ENCODE measurements at places on chromosomes 7 and 10.

DNA sequence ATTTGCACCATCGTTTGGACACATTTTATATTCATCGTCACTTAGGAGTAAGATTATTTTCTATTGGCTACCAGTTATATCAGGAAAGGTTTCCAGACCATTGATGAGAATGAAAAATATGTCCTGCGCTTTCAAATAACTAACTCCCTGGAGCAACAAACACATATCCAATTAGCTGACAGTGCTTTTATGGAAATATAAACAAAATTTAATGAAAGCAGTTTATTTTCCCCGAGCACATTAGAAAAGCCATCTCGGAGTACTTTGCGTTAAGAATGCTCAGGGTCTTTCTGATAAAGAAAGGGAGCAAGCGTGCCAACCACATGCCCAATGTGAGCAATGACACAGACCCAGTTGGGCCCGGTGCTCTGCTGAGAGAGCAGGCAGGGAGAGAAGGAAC is 85.1 kb upstream of the ZPBP start:
- DNase-seq, result no peak

DNA sequence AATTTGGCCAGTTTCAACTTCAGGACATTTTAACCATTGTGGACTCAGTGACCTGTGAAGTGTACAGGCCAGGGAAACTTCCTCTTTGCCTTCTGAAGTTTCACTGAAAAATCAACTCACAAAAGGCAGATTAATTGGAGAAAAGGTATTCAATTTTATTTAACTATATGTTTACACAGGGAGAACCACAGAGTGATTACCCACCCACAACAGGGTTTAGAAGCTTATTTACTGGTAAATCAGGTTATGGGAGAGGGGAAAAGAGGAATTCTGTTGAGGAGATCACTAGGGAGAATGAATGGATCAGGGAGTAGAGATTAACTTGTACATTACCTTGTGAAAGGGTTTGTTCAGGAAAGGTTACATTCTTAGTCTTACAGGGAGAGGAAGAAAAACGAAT is 1.7 kb upstream of the AKR1D1 start:
- DNase-seq, result no peak

DNA sequence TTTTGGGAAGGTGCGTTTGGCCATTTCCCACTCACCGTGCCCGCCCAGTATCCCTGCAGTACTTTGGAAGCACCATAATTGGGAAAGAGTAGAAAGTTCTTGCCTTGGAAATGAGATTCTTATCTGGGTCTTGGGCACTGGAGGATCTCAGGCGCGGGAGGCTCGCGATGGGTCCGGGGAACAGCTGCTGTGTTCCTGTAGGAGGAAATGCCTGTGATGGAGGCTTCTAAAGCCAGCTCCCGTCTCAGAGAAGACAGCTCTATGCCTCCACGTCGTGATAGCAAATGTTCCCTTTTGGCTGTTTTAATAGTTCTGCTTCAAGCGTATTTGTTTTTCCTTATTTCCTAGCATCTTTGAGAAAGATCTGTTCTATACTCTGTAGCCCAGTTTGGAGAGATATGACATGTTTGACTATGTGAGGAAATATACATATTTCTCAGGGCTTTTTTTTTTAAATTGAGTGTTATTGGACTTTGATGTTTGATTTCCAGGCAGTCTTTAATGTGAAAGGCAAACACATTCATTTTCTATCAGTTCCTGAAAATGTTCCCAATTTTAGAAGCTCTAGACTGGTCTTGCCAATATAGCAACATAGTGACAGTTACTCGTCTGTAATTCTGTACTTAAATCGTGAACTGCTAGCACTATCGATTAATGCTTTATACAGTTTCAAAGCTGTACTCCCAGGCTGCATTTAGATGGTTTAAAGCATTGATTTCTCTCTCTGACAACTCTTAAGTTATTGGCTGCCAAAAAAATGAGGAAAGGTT is 280.8 kb downstream of the DPP6 start:
- DNase-seq, result no peak

DNA sequence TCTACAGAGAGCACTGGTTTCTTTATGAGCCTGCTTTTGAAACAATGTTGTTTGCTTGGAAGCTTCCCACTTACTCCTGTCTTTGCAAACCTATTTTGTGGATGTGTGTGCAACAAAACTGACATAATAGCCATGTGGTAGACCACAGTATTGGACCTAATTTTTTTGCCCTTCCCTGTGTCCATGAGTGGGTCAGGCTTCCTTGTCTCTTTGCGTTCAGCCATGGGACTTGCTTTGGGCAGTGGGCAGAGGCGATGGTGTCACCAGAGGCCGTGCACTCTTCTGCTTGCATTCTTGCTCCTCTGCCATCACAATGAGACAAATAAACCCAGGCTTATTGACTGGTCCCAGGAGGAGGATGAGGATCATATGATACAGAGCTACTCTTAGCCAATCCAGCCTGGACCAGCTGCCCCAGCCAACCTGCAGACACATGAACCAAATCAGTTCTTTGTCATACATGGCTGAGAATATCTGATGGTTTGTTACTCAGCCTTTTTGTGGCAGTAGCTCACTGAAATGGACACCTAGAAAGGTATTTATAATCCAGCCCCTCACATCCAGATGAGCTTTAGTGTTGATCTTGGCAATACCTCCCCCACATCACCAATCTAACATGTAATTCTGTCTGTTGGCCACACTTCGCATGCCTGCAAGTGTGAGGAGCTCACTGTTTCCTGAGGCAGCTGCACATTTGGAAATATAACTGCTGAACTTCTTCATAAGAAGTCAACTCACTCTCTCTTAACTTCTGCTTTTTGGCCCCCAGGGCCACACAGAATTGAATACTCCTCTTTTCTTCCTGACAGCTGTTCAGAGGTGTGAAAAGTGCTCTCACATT is 427.8 kb upstream of the ZMIZ1 start:
- DNase-seq, result no peak

GRCh38 chr10:607545-608185 is 81.8 kb downstream of the DIP2C start:
- no peak for DNase-seq

DNA sequence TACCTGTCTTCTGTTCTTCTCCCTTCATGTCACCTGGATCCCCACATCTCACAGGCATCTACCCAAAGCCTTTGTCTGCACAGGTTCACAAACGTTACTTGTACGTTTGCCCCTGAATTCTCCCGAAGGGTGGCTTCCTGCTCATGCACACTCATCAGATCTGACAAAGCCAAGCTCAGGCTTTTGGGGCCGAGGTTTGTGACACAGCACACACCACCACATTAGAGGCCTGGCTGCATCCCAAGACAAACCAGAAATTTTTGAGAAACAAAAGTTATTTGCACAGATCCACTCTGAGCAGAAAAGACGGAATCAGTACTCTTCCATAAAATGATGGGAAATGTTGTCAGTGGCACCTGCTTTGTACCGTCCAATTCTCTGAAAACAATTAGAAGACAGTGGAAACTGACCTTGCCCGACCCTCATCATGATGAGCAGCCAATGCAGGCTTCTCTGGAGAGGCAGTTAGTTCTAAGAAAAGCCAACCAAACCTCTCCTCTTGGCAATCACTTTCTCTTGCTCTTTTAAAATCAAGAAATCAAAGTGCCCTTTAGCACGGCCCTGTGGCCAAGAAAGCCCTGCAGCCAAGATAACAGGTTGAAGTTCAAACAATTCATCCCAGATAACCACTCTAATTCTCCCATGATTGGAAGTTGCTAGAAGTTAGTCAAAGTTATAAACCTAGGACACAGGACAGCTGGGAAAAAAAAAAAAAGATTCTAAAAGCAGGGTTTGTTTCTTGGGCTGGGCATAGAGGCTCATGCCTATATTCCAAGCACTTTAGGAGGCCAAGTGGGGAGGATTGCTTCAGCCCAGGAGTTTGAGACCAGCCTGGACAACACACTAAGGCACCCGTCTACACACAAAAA is 13.6 kb upstream of the SVIL start:
- DNase-seq, result no peak

- no peak for DNase-seq
Observed at GRCh38 chr10:107546284-107546683, 381.8 kb upstream of the SORCS1 start.

GRCh38 chr7:45216181-45216580 is 58.6 kb downstream of the RAMP3 start:
- DNase-seq, result no peak

DNA sequence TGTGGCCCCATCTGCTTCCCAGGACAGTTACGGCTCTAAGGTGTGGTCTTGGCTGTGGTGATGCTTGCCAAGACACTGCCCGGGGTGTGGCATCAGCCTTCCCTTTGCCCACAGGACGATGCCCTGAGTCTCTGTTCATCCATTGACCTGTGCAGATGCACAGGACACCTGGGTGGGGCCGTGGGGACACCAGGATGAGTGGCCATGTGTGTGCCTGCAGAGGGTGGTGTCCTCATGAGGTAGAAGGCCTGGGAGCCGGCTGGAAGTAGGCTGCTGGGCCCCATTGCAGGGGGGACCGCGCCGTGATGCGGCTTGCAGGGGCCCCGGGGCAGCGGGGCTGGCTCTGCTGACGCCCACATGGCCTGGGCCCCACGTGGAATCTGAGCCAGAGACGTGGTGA is 22.4 kb upstream of the PWWP2B start:
- no peak for DNase-seq
